Stimulated activated CD8-positive, alpha-beta memory T cell treated with anti-CD3 and anti-CD28 coated beads, Interleukin-7, amount 100 ng/mL, for 1 hour (primary cell): ENCODE measurements at places on chromosomes 16 and 17.

DNA sequence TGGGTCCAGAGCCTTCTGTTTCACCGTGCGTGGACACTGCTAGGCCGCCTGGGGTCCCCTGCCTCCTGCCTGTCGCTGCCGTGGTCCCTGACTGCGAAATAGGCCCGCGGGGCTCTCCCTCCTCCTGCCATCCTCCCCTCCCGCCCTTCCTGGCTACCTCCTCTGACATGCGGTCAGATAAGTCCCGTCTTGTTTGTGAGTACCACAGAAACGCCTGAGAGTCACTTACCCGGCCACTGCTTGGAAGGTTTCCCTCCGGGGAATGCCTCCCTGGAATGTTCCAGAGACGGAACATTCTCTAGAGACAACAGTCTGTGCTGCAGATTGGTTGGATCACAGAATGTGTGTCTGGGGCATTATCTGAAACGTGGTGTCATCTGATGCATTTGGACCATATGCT is 22.7 kb downstream of the CIBAR2 start:
- DNase-seq: no peak

DNA sequence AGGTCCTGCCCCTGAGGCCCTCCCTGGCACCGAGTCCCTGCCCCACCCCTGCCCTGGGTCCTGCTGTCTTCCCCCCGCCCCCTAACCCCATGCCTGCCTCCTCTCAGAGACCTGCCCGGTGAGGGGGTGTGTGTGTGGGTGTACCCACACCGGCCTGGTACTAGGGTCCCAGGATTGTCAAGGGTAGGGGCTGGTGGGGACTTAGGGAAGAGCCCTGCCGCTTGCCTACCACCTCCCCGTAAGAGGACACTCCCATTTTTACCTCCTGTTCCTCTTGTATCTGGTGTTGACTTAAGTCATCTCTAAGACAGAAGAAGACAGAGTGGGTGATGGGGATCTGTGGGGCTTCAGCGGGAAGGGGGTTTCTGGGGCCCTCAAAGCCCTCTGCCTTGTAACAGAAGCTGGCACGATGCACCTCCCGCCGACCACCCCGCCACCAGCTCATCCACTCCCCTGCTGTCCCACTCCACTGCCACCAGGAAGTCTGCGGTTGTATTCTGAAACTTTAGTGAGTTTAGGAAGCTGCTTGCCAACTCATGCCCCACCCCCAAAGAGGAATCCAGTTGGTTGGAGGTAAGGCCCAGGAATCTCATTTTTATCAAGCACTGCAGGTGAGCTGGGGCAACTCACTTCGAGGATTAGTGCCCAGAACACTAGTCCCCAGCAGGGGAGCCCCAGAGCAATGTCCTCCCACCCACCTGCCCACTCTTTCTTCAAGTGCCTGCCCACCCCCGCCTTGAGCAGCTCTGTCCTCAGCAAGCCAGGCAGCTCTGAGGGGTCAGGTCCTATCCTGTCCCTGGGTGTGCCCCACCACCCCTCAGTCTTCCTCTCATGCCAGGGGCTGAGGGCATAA is 5.6 kb downstream of the SPATA32 start:
- no peak for DNase-seq

- DNase-seq: no peak
Measured at GRCh38 chr17:59151591-59151990, 3.4 kb downstream of the SKA2 start.

DNA sequence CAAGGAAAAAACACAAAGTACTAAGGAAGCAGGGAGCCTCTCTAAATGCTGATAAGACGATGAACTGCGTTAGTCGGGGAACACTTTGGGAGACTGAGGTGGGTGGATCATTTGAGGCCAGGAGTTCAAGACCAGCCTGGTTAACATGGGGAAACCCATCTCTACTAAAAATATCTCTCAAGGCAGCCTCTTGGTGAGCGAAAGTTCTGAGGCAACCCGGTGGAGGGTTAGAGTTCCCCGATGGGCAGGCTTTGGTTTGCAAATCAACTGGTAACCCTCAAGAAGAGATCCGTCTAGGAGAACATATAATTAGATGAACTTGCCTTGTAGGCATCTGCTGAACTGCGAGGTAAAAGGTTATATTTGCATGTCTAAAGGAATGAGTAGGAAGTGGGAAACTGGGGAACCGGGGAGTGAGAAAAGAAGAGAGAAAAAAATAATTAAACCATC is 44.6 kb downstream of the WSB1 start:
- DNase-seq: no peak

GRCh38 chr16:21708533-21709115 is 44.9 kb downstream of the OTOA start:
- DNase-seq: peak; percentile 69

DNA sequence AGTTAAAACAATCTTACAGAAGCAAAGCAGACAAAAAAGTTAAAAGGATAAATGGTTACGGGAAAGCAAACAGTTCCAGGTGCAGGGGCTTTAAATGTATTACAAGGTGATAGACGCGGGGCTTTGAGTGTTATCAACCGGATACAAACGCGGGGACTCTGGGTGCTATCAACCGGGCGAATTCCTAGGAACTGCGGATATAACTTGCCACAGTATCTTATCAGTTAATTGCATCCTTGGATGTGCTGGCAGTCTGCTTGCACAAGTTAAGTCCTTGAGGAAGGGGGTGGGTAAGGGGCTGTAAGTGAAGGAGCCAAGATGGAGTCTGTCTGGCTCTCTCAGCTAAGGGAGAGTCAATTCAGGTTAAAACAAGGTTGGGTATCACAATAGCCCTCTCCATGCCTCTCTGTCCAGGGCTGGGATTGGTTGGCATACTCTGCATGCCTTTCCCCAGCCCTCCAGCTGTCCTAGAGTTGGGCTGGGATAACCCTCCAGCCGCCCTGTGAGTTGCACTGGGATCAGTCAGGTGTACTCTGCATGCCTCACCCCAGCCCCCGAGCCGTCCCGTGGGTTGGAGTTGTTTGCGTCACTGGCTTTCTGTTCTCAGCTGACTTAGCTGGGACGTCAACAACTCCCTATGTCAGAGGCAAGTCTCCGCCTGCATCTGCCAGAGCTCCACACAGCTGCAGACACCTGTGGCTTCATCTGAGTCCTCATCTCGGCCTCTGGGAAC is 40.9 kb downstream of the TMEM235 start:
- DNase-seq: no peak

DNA sequence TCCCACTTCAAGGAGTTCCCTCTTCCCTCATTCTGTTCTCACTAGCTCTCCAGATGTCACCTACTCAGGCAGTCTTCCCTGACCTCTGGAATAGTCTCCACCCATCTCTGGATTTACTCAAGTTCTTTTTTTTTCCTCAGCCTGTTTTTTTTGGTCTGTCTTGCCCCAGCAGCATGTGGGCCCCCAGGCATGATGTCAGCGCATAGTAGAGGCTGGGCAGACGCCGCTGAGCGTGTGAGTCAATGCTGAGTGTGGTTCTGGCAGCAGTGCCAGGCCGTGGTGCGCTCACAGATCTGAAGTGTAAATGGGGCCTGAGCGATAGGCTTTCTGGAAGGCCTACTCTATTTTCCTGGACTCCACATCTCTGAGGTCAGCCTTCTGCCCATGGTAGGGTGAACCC is 2.7 kb upstream of the KCNJ18 start:
- no peak for DNase-seq
